ENCODE measurements at places on chromosomes 5 and 9. TPM values are rescaled to one million over a fixed set of nuclear protein-coding genes. Genes with fewer than 3 reads are reported as not detected.

OMD gene
- not detected for total RNA-seq

ZNF483 gene
- total RNA-seq, result 6.5 TPM

DNA sequence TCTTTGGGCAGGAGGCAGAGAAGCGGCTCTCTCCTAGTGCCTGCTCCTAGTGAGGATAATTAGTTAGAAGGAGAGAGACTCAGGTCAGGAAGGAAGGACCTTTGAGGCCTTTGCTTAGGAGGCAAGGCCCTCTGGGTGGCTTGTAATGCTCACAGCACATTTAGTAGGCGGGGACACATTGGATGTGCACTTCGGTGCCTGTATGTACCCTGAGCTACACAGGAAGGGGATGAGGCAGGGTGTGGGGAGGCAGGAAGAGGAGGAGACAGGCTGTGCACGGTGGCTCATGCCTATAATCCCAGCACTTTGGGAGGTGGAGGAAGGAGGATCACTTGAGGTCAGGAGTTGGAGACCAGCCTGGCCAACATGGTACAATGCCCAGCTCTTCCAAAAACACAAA, 7.2 kb upstream of the LCN2 start:
- H3K4me1 ChIP-seq, result peaks cover 15% of the 10 kb centered on the region
- DNase-seq, result peak; percentile 5
- H3K36me3 ChIP-seq, result no peaks in the 10 kb centered on the region
- H3K27me3 ChIP-seq, result peaks cover 2% of the 10 kb centered on the region

ISCA1 gene
- total RNA-seq, result 60.8 TPM

Data from glutamatergic neuron (in vitro differentiated cells).